ENCODE measurements at places on chromosomes 6 and 20.

GRCh38 chr6:122789182-122790027 is at the start of gene SMPDL3A:
SMPDL3A (plus strand) TSS chr6:122789258; CDS start chr6:122789347, 89 bp downstream.
- DNase-seq: peak; percentile 10

- DNase-seq: no peak
Observed at GRCh38 chr6:169620171-169621130, 81.4 kb downstream of the WDR27 start.

DNA sequence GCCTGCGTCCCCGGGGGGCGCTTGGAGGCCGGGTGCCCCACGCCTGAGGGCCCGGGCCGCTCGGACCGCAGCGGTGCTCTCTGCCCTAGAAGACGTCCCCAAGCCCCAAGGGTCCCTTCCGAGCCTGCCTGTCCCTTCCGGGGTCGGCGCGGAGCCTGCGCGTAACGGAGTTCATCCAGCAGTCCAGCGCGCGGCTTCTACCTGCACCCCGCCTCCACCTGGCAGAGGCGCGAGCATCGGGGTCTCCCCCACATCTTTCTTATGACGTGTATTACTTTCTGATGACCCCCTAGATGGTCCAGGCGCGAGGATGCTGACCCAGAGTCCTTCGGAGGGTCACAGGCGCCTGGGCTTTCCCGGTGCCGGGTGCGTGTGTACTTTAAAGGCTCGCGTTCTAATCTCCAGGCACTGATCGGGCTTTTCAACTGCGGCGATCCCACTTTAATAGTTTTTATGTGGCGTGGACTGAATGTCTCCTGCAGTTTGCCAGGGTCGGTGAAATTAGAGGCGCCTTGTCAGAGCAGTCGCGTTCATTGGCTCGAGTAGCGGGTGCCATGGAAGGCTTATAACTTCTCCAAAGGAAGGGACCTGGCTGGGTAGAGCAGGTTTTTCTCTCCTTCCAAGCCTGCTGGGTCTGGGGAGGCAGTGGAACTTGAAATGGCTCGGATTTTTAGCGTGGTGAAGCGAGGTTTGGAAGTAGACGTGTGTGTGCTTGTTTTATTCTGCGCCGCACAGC is 912 bp downstream of the EYA4 start:
- no peak for DNase-seq

DNA sequence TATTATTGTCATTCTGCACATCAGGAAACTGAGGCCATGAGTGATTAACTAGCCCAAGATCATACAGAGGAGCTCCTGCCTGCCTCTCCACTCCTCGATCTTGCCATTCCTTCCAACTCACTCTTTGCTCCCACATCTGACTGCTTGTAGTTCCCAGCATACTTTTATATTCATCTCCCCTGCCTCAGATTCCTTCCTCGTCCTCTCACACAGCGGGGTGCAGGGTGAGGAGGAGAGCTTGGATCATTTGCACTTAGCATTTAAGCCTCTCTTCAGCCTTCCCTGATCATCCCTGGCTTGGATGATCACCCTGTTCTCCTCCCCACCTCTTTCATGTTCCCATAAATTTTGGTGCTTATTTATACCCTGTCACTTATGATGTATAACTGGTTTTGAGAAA is 515.1 kb upstream of the SOX4 start:
- DNase-seq: no peak

GRCh38 chr6:23446469-23446967 is 679.5 kb upstream of the NRSN1 start:
- DNase-seq: no peak

DNA sequence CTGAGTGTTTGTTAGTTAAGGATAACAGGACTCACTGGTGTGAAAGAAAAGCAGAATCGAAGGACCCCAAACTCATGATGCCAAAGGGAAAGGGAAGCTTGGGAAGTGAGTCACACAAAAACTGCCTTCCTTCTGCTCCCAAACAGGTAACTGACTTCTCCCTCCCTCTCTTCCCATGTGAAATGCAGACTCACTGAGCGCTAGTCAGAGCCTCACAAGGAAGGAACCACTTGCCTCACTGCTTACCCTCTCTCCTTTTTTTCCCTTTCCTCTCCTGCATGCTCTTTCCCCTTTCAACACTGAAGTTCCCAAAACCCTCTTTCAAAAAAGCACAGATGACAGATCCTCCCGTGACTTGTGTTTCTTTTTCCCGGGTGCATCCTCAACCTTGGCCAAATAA is 56.4 kb downstream of the LYRM4 start:
- no peak for DNase-seq

DNA sequence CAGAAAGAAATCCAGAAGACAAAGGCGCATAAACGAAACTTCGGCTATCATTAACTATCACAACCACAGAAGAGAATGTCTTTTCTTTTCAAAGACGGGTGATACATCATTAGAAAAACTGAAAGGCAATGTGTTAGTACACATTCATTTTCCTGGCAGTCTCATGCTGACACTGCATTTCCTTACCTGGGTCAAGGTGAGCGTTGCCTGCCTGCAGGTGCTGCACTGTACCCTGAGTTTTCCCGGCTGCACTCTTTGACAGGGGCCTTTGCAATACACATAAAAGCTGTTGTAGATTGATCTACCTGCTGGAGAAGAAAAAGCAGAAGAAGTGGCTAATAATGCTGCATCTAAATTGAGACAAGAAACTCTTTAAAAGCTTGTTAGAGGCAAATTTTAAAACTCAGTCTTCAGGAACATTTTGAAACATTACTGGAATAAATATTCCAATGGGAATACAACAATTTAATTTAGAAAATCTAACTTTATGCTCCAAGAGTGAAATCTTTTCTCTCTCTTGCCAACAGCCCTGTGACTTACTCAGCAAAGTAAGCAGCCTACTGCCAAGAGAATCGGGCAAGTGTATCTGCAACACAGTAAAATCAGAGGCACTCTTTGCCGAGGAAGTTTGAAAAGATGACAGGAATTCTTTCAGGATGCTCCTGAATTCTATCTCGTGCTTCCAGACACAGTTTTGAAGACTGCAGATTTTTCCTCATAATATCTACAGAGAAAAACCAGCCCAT is 526.4 kb downstream of the PRKN start:
- no peak for DNase-seq

- DNase-seq: no peak
Observed at GRCh38 chr20:46375771-46376170, 30.6 kb downstream of the ELMO2 start.

DNA sequence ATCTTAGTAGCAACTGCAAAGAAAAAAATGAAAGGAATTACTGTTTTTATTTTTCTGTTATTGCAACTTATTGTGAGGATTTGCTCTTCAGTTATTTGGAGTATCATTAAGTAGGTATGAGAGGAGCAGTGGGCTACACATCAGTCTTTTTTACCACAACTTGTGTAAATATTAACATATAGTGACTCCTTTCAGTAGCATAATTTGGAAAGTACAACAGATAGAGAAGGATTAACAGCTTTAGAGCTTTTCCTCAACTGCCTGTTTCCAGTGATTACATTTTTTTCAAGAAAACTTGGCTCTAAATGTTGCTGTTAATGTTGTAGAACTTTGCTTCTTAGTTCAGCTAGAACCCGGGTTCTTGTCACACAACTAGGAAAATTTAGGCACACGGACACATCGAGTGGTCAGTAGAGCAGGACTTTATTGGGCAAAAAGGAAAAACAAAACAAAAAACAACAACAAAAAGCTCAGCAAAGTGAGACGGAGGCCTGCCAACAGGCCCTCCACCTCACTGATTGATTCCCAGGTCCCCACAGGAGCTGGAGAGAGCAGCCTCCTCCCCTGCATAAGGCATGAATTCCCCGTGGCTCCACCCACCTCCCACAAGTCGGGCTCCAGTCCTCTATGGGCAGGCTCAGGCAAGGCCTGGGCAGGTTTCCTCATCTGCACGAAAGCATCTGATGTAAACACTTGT is 75.1 kb downstream of the ADGRG6 start:
- DNase-seq: no peak

GRCh38 chr20:63352811-63353221 is 8.3 kb downstream of the CHRNA4 start:
- DNase-seq: no peak

GRCh38 chr20:2805689-2806350 is 5.4 kb upstream of the CPXM1 start:
- DNase-seq: no peak

DNA sequence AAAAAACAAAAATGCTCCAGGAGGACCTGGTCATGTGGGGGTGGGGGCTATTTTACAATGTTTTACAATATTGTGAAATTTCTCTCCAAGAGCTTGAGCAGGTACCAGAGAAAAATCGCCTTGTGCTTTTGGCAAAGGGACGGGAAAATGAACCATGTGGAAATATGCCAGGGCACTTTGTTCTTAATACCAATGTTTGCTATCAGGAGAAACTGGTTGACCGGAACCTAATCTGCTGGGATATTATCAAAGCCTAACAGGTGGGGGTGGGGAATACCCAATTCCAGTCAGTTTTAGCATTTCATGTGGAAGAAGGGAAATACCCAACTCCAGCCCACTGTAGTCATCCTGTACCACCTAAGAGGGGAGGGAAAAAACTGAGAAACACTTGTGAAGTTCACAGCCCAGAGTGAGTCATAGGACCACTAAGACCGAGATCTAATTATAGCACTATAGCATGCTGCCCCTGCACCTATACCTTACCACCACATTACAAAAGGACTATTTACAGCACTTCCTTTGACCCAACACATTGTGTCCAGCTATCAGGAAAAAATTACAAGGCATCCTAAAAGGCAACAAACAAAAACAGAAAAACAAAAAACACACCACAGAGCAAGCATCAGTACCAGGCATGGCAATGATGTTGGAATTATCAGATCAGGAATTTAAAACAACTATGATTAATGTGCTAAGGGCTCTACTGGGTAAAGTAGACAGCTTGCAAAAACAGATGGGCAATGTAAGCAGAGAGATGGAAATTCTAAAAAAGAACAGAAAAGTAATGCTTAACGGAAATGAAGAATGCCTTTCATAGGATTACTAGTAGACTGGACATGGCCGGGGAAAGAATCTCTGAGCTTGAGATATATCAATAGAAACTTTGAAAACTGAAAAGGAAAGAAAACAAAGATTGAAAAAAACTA is 84.1 kb upstream of the POPDC3 start:
- DNase-seq: no peak

GRCh38 chr6:38024908-38025307 is 205.4 kb downstream of the ZFAND3 start:
- DNase-seq: no peak

- no peak for DNase-seq
Observed at GRCh38 chr6:143872201-143872600, 7.9 kb downstream of the ZC2HC1B start.

DNA sequence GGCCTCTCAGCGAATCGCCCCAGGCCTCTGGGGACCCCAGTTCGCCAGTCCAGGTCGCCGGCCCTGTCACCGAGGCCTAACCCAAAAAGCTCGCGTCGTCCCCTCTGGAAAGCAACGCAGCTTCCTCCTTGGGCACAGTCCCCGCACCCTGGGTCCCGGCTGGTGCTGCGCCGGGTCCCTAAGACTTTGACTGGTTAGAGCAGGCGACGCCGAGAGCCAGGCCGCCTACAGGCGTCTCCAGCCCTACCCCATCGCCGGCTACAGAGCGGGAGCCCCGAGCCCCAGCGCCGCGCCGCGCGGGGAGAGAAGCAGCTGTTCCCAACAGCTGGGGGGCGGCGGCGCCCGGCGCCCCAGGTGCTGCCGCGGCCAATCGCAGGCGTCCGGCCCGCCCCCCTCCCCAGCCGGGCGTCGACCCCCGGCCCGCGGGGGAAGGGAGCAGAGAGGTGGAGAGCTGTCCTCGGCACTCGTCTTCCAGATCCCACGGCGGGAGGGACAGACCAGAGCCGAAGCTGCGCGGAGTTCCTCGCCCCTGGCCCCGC is 540 bp upstream of the RBM24 start:
- DNase-seq: no peak

DNA sequence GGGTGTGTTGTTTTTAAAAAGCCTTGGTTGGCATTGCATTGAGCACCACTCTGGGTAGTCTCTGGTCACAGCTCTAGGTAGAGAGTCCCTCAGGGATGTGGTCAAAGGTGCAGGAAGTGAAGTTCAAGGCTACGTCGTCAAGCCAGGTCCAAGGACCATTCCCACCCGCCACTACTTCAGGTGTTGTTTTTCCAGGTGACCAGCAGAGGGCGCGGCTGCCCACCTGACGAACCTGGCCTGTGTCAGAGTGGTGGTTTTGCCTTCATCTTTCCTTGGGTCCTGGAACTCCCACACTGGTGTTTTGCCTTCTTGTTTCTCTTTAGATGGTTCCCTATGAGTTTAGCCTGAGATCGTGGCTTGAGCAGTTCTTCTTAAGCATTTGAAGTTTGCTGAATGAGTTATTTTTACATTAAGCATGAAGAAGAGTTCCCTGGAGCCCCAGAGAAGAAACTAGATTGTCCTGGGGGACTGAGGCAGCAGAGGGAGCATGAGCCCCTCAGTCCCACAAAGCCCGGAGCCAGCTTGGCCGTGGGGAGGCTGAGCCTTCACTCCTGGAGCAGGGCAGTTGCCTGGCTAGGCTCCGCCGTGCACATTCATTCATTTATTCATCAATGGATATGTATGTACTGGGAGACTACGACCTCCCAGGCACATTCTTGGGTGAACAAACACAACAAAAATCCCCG is 5.6 kb upstream of the PHACTR3 start:
- DNase-seq: no peak
